ENCODE measurements at places on chromosomes 11 and 22.

DNA sequence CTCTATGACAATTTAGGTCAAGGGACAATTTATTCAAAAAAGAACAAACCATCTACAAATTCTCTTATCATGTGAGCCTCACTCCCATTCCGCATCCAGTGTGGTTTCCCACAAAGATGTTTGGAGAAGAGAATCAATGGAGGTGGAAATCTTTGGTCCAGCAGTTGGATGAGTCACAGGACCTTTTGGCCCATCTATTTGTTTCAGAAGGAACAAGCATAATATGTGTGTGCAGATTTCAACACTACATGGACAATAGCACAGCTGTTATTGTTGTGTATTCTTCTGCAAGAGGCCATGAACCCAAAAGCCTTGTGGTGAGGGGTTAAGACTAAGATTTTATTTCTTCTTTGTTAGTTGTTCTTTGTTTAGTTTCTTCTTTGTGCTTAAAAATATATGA, 61.6 kb downstream of the OR10A6 start:
- no peaks in the 10 kb centered on the region for H3K27me3 ChIP-seq
- no peak for DNase-seq
- H3K27ac ChIP-seq: no peak overlapping the region

GRCh38 chr22:22545084-22545483, 14.0 kb downstream of the PRAME start:
- no peaks in the 10 kb centered on the region for H3K4me1 ChIP-seq
- DNase-seq: no peak
- no peaks in the 10 kb centered on the region for H3K27me3 ChIP-seq

GRCh38 chr11:28110821-28111200, 2.6 kb downstream of the METTL15 start:
- H3K27ac ChIP-seq: peak overlapping the region; percentile 84
- peaks cover 7% of the 10 kb centered on the region for H3K4me1 ChIP-seq
- DNase-seq: no peak
- H3K4me3 ChIP-seq: peak overlapping the region; percentile 92

DNA sequence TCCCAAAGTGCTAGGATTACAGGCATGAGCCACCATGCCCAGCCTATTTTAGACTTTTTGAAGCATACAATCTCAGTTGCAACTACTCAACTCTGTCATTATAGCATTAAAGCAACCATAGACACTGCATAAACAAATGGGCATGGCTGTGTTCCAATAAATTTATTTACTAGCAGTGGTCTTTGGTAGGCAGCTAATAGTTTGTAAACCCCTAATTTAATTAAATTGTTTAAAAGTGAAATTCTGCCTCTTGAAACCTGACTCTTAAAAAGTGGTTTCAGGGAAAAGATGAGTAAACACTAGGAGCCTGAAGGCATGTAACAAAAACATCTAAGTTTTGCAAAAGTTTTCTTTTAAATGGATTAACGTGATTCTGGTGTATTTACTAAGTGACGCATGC, 1364.5 kb downstream of the LRRC4C start:
- no peaks in the 10 kb centered on the region for H3K4me1 ChIP-seq
- H3K4me3 ChIP-seq: no peak overlapping the region
- H3K36me3 ChIP-seq: no peaks in the 10 kb centered on the region
- DNase-seq: no peak
- no peaks in the 10 kb centered on the region for H3K27me3 ChIP-seq

DNA sequence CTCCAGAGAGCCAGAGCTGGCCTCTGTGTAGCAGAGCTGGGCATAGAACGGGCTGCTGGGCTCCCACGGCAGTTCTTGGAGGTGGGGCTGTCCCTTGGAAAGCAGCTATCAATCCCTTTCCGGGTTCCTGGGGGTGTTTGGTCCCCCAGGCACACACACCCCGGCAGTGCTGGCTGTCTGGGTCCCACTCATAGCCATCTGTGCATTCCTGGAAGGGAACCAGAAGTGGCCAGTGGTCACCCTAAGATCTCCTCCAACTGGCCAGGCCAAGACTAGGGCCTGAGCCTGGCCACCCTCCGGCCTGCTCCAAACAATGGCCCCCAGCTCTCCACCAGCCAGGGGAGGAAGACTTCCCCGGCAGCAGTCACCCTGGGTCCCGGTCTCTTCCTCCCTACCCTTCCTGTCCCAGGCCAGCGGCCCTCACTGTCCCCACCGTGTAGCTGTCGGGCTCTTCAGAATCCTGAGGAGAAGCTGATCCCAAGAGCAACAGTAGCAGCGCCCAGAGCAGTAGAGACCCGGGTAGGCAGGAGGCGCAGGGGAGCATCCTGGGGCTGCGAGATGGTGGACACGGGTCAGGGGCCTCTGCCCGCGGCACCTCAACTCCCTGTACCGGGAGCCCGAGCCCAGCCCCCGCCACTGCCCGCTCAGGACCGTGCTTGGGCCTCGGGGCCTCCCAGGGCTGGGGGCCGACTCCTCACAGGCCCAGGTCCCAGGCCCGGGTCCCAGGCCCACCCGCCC, 620 bp downstream of the EFEMP2 start:
- H3K36me3 ChIP-seq: peaks cover 5% of the 10 kb centered on the region
- no peak for DNase-seq
- H3K27ac ChIP-seq: peak overlapping the region; percentile 7

DNA sequence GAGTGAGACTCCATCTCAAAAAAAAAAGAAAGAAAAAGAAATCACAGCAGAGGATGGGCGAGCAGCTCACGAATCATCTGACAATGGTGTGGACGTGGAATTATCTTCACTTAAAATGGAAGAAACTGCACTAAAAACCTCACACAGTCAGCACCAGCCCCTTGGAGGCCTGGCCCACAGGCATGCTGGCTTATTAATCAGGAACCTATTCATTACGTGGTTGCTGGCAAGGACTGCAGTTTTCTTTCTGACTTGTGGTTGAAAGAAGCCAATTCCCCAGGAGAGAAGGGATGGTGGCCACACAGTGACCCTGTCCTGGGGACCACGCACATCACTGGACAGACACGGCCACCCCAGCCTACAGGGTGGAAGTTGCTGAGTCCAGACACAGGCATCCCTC, 401.1 kb downstream of the CTTN start:
- no peak overlapping the region for H3K4me3 ChIP-seq
- no peaks in the 10 kb centered on the region for H3K4me1 ChIP-seq
- no peak overlapping the region for H3K27ac ChIP-seq
- no peak for DNase-seq

DNA sequence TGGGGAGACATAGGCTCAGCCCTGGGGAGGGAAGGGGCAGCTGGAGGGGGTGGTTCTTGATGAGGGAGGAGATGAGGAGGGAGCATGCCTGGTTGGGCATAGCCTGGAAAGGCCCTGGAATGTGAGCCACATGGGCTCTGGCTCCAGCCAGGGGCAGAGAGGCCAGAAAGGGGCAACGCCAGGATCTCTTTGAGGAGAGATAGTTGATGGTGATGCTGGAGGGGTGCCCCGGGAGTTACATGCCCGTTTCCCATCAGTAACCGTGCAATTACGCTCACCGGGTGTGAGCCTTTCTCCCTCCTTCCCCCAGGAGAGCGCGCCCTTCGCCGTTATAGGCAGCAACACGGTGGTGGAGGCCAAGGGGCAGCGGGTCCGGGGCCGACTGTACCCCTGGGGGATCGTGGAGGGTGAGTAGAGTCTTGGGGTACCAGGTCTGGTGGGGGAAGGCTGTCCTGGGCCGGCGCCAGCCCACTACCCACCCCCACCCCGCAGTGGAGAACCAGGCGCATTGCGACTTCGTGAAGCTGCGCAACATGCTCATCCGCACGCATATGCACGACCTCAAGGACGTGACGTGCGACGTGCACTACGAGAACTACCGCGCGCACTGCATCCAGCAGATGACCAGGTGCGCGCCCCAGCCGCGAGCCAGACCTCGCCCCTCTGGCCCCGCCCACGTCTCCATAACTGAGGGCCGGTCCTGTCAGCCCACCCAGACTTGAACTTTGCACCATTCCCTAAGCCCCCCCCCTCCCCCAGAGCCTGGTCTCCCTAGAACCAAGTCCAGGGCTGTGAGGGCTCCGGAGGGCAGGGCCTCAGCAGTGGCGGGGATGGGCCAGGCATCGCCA, 1.8 kb upstream of the GP1BB start:
- no peak for DNase-seq
- peaks cover 94% of the 10 kb centered on the region for H3K27me3 ChIP-seq
- H3K36me3 ChIP-seq: no peaks in the 10 kb centered on the region
- no peak overlapping the region for H3K27ac ChIP-seq

DNA sequence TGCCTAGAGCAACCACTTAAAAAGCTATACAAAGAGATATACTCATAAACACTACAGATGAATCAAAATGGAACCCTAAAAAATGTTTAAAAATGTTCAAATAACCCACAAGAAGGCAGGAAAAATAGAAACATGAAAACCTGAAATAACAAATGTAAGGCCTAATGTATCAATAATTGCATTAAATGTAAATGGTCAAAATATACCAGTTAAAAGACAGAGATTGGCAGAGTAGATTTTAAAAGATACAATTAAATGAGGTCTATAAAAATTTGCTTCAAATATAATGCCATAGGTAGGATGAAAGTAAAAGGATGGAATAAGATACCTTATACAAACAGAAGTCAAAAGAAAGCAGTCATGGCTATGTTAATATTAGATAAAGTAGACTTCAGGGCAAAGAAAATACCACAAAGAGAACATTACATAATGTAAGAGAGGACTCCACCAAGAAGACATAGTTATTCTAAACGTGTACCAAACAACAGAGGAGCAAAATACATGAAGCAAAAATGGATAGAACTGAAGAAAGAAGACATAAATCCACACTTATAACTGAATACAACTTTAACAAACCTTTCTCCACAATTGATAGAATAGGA, 25.2 kb downstream of the SHANK2 start:
- DNase-seq: no peak
- H3K4me1 ChIP-seq: no peaks in the 10 kb centered on the region
- H3K36me3 ChIP-seq: no peaks in the 10 kb centered on the region
- no peaks in the 10 kb centered on the region for H3K27me3 ChIP-seq

GRCh38 chr11:1748636-1749394, 1.6 kb downstream of the IFITM10 start:
- H3K36me3 ChIP-seq: peaks cover 13% of the 10 kb centered on the region
- DNase-seq: no peak
- H3K27ac ChIP-seq: no peak overlapping the region
- H3K4me1 ChIP-seq: peaks cover 11% of the 10 kb centered on the region
- peak overlapping the region; percentile 20 for H3K4me3 ChIP-seq
- H3K27me3 ChIP-seq: peaks cover 51% of the 10 kb centered on the region

- H3K36me3 ChIP-seq: no peaks in the 10 kb centered on the region
- H3K27me3 ChIP-seq: no peaks in the 10 kb centered on the region
- no peak overlapping the region for H3K4me3 ChIP-seq
- no peak for DNase-seq
- no peak overlapping the region for H3K27ac ChIP-seq
These were observed 115.4 kb upstream of the SEZ6L start for GRCh38 chr22:26053737-26054316.

DNA sequence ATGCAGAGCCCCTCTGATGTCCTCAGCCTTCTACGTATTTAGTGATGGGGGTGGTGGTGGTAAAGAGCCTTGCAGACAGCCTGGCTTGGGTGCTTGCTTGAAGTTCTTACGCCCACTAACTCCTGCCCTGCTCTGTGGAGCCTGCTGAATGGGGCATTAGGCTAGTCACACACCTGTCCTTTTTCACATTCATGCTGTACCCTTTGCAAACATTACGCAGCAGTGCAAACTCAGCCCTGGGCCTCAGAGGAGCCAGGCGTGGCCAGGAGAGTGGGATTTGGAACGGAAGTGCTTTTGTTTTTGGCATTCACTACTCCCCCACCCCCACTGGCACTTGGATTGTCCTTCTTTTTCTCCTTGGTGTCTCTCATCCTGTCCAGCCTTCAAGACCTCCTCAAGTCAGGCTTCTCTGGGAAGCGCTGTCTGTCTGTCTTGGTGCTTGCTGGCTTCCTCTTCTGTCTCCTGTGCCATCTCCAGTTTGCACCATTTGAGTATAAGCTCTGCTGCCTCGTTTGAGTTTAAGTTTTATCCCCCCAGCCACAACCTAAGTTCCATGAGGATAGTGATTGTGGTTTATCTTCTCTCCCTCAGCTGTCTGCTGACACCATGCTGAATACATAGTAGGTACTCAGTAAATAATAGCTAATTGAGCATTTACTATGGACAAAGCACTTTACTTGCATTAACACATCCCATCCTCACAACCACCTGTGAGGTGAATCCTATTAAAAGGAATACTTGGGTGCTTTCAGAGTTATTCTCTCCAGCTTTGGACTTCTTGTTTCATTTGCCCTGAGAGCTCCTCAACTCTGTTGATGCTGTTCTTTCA, 26.7 kb downstream of the ZBTB16 start:
- no peak overlapping the region for H3K27ac ChIP-seq
- DNase-seq: no peak
- no peak overlapping the region for H3K4me3 ChIP-seq
- peaks cover 97% of the 10 kb centered on the region for H3K4me1 ChIP-seq

- no peak overlapping the region for H3K4me3 ChIP-seq
- no peak overlapping the region for H3K27ac ChIP-seq
- no peaks in the 10 kb centered on the region for H3K36me3 ChIP-seq
- DNase-seq: no peak
These were observed 133.0 kb downstream of the PLEKHA7 start for GRCh38 chr11:16881074-16881709.

DNA sequence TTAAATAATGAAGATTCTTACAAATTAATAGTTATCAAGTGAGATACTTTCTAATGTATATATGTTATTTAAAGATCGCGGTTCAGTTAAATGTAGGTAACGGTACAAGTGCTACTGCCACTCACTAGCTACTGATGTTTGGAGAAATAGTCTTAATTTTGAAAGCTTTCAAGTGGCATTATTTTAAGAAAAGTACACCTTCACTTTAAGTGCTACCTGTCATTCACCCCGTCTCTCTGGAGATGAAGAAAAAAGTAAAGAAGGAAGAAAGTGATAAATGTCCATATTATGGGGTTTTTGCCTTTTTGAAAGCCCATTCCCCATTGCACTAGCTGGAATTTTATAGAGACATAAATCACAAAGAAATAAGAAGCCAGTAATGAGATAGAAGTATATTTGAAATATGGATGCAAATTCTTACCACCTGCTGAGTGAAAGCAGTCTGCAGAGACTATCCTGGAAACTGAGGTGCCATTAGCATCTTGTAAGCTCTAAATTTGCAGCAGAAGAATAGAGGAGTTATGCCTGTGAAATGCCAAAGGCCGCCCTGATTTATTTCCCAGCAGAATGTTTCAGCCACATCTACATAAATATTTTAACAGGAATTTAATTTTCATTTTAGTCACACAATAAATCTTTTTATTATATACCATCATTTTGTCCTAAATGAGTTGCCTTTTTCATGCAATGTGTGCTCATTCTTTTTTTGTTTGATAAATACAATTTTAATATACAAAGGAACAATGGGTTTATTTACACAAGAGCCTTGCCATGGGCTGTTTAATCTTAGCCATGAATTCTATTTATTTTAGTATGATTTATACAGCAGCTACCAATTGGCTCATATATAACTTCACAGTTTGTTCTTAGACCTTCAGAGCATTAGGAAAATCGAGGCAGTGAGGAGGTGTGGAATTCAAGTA, 489.9 kb upstream of the RAG2 start:
- H3K27ac ChIP-seq: no peak overlapping the region
- H3K27me3 ChIP-seq: no peaks in the 10 kb centered on the region
- H3K4me1 ChIP-seq: no peaks in the 10 kb centered on the region
- no peak overlapping the region for H3K4me3 ChIP-seq
- H3K36me3 ChIP-seq: no peaks in the 10 kb centered on the region

GRCh38 chr11:27718346-27718862, 18.1 kb upstream of the BDNF start:
- H3K36me3 ChIP-seq: no peaks in the 10 kb centered on the region
- peaks cover 53% of the 10 kb centered on the region for H3K27me3 ChIP-seq
- H3K4me3 ChIP-seq: no peak overlapping the region
- DNase-seq: no peak

Data from thymus (tissue), 14 donors.